MCF 10A (cell line): ENCODE measurements at places on chromosomes 6 and 20. TPM values are rescaled to one million over a fixed set of nuclear protein-coding genes. Genes with fewer than 3 reads are reported as not detected.
A peak's percentile ranks its signal among the peaks of the same experiment; 100 is the strongest.

The ZC3H12D gene
- 0.29 TPM in 1 of 2 replicates, not detected in the other for total RNA-seq

GRCh38 chr6:15340775-15341174, 94.9 kb downstream of the JARID2 start:
- DNase-seq: no peak

DNA sequence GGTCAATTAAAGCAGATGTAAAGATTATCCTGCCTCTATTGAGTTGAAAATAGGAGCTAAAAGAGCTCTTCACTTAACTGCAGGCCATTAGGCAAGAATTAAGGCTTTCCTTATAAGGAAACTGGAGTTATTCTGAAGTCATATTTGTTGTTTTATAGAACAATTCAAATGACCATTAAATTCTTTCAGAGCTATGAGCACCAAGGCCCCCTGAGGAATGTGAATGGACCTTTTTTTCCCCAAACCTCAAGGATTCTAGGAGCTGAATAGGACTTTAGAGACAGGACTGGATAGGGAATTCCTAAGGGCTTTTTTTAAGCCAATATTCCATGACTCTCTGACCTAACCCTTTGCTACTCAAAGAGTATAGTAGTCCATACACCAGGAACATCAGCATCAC, 565.7 kb upstream of the BTBD3 start:
- DNase-seq: no peak

DNA sequence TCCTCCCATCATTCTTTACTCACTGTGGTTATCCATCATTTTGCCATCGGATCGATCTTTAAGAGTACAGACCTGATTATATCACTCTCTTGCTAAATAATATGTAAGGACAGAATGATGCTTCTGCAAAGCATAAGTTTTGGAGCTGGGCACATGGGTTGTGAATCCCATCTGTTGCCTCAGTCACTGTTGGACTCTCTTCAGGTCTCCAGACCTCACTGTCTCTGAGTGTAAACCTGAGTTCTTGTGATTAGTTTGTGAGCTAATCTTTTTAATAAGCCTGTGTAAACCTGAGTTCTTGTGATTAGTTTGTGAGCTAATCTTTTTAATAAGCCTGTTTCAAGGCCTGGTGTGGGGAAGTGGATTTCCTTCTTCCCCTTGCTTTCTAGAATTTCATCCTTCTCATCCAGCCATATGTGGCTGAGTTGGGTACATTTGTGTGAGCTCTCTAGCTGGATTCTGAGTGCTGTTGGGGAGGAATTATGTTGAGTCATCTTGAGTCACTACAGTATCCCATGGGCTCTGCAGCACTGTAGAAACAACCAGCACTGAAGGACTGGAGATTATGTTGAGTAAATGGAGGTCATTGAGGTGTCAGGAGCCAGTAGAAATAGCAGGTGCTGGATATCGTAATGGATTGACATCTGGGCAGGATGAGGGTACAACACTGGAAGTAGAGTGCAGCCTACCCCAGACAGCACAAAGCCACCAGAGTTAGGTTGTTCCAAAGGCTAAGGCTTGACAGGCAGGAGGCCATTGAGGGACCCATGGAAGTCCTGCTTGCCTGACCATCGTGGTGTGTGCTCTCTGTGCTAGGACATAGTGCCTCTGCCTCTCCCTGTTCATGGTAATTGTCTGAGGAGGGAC, 52.4 kb downstream of the SCAND1 start:
- DNase-seq: peak; percentile 78

DNA sequence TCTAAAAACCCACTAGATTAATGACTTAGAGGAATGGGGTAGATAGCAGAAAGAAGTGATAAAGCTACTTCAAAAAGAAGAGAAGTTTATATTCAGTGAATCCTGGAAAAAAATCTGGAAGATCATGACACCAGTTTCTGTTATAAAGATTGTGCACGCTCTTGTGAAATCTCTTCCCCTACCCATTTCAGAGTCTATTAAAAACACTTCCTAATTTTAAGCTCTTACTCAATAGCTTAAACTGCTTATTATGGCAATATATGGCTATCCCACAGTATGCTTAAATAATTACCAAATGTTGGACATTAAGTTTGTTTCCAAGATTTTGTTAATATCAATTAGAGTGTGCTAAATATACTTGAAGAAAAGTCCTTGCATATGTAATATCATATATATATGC, 585.3 kb upstream of the MAN1A1 start:
- DNase-seq: no peak

The SNX21 gene
- 8.5 and 13.9 TPM in 2 replicates for total RNA-seq

- no peak for DNase-seq
These were observed 42.0 kb downstream of the BCAS1 start for GRCh38 chr20:54028276-54029011.

DNA sequence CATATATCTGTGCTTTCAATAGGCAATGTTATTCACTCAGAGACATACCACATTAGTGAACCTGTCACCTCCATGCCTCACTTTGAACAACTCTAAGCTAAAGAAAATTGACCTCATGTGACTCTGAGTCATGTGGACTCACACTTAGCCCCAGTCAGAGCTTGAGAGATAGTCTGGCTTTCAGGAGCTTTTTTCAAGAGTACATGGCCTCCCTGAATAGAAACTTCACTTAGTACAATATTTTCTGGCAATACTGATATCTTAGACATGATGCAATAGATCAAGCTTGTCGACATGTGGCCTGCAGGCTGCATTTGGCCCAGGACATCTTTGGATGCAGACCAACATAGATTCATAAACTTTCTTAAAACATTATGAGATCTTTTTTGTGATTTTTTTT, 8.5 kb downstream of the SPTLC3 start:
- DNase-seq: no peak

- no peak for DNase-seq
These were observed 174.8 kb downstream of the BMP2 start for GRCh38 chr20:6942266-6942665.

The PTPRT gene
- total RNA-seq: not detected in 2 replicates

GRCh38 chr6:85561750-85562357, 31.8 kb downstream of the SNX14 start:
- DNase-seq: no peak

DNA sequence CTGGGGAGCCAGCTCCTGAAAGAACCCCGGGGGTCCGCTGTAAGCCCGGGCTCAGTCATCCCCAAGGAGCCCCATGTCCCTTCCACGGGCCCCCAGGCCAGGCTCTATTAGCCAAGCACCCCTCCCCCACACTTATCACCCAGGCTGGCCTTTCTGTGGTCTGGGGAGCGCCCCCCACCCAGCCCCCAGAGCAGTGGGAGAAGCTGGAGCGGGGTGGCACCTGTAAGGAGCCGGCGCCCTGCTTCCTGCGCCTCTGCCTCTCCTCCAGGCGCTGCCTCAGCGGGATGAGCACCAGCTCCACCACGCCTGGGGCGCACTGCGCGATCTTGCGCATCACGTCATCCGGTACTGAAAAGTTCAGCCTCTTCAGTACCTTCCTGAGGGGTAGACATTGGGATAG, 2.3 kb downstream of the SPEF1 start:
- DNase-seq: no peak

- no peak for DNase-seq
These were observed 59.7 kb downstream of the ALDH5A1 start for GRCh38 chr6:24554474-24554873.

The RPS18 gene
- 4,063 and 4,680 TPM in 2 replicates for total RNA-seq

The BPIFB4 gene
- total RNA-seq: not detected in 2 replicates

DNA sequence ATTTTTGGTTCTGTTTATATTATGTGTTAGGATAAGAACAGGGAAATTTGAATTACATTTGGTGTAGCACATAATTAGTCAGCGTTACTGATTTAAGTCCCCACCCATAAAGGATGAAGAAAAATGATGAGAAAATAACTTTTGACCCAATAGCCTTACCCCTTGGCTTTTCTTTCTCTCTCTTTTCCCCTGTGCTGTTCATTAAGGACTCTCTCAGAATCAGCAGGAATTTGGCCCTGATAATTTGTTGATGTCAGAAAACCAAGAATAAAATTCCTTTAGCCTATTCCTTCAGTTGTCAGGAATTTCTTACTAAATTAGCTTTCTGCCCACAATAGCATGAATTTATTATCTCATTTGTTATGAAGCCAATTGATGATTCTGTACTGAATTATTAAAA, 18.5 kb downstream of the PLCB1 start:
- no peak for DNase-seq

The MYLK4 gene
- total RNA-seq: 0.93 and 1.1 TPM in 2 replicates

GRCh38 chr6:137510923-137511322, 16.7 kb upstream of the OLIG3 start:
- no peak for DNase-seq

GRCh38 chr20:22106308-22106938, 401.0 kb downstream of the PAX1 start:
- DNase-seq: peak; percentile 3

DNA sequence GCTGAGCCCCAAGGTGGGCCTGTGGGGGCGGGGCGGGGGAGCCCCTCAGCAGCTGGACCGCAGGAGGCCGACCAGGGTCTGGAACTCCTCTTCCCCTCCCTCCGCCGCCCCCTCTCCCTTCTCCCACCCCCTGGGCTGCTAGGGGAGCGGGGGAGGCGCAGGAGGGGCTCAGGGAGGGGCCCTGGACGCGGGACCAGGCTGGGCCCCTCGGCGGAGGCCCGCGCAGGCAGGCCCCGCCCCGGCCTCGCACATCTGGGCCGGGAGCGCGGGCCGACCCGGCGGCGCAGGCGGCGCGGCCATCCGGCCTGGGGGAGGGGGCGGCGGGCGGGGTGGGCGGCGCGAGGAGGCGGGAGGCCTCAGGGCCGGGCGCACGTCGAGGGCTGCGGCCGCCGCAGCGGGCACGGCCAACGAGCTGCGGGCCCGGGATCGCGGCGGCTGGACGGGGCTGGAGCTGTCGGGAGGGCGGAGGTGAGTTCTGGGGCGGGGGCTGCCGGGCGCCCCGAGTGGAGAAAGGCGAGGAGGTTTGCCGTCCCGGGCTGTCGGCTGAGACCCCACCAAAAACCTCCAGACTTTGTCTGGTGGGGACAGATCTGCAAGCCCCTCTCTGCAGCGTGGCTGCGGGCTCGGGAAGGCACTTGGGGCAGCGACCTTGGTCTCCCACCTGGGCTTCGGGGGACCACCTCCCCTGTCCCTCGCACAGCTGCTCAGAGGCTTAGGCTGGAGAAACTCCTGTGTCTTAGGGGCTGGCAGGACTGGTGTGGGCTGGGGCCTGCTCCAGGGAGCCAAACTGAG, at the start of gene HSPA12B:
TSS of gene HSPA12B (plus strand) at position 359 of the 792 bp plus-strand sequence. CDS start 5,990 bp downstream, outside the sequence.
- DNase-seq: no peak

GRCh38 chr6:64786736-64787135, 920.3 kb downstream of the EYS start:
- no peak for DNase-seq

The GINS1 gene
- total RNA-seq: 5.2 and 6.0 TPM in 2 replicates

GRCh38 chr20:48052475-48052835, 267.2 kb upstream of the SULF2 start:
- DNase-seq: peak; percentile 83

The SSTR4 gene
- total RNA-seq: not detected in 2 replicates

The OCSTAMP gene
- total RNA-seq: not detected in 2 replicates

GRCh38 chr6:150176152-150176551, 33.3 kb downstream of the PPP1R14C start:
- no peak for DNase-seq

- DNase-seq: no peak
These were observed 27.5 kb downstream of the NCOA7 start for GRCh38 chr6:125818225-125818657.

The ACTR5 gene
- 6.0 and 6.9 TPM in 2 replicates for total RNA-seq

GRCh38 chr6:116145803-116146675, 20.1 kb upstream of the COL10A1 start:
- no peak for DNase-seq

The SYCP2L gene
- total RNA-seq: not detected in 2 replicates

- no peak for DNase-seq
These were observed 196.6 kb downstream of the JARID2 start for GRCh38 chr6:15442467-15442866.

DNA sequence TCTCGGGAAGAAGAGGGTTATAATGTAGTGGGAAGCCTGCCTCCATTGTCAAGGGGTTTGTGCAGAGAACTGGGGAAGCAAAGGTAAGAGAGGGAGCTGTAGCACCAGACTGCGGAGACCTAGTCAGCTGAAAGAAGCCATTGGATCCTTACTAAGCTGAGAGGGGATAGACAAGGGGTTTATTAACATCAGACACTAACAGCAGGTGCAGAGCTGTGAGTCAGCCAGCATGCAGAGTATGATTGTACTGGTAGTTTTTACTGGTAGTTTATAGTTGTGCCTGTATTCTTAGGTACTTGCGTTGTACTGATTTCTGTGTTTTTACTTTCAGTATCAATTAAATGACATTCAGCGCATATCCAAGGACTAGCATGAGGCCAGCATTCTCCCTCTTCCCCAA, 17.8 kb upstream of the COL19A1 start:
- DNase-seq: no peak

DNA sequence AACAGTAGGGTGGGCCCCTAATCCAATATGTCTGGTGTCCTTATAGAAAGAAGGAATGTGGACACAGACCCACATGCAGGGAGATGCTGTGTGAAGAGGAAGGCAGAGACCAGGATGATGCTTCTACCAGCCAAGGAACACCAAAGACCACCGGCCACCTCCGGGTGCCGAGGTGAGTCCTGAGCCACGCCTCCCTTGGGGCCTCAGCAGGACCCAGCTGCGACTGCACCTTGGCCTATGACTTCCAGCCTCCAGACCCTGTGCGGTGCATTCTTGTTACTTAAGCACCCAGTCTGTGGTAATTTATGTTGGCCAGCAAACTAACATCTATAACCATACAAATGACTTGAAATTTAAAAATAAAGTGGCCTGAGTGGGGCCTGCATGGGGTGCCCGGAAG, 79.5 kb upstream of the QKI start:
- no peak for DNase-seq

DNA sequence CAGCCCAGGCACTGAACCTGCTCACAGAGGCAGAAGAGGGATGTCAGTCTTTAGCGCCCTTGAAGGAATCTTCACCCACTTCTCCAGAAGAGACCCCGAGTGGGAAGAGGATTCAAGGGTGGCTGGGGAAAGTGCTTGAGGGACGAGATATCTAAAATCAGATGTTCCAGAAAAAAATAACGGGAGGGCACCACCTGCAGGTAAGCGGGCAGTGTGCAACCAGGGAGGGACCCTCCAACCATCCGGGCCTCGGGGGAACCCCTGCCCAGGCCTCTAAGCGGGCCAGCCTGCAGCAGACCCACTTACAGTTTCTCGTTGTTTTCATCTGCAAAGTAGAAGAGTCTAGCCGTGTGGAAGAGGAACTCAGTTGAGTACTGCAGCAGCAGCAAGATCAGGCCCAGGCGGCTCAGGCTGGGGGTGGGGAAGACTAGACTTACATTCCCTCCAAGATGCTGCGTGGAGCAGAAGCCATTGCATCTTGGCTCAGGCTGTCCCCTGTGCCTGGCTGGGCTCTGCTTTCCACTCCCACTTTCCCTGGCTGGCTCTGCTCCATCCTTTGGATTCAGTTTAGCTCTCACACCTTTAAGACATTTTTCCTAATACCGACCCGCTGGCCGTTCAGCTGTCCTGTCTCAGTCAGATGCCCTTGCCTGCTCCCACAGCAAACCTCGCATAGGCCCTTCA, 71.0 kb downstream of the TRAM2 start:
- no peak for DNase-seq

The RNF217 gene
- 22.8 and 24.8 TPM in 2 replicates for total RNA-seq

- DNase-seq: no peak
These were observed 89.0 kb downstream of the ZFP64 start for GRCh38 chr20:52102559-52102958.

The NKAIN4 gene
- total RNA-seq: not detected in 2 replicates

The SLC22A23 gene
- total RNA-seq: 11.5 and 11.9 TPM in 2 replicates

- DNase-seq: peak; percentile 87
These were observed 13.9 kb upstream of the ATG5 start for GRCh38 chr6:106339334-106340029.

GRCh38 chr6:140486450-140487361, 1112.3 kb upstream of the CITED2 start:
- no peak for DNase-seq

The JAG1 gene
- 62.5 and 88.0 TPM in 2 replicates for total RNA-seq

The PRPH2 gene
- not detected in 2 replicates for total RNA-seq
